PC-9 (cell line): ENCODE measurements at places on chromosomes 7 and 10.

DNA sequence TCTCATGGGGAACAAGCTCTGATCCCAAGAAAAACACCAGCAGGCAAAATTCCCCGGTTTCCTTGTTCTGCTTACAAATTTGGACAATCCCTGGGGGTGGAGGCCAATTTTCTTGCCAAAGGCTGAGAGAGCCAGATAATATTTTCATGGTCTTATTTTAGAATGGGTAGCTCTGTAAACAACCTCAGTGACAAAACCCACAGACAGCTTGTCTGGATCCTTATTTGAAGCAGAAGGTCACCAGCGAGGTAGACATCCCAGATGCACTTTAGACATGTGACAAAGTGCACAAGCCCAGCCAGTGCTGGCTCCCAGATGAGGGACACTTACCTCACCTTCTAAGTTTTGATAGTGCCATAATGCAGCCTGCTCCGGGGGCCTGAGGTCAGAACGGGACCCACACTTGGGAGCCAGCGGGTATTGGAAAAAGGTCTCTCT, 102.6 kb upstream of the DDC start:
- H3K27ac ChIP-seq: no peak overlapping the region
- no peak for DNase-seq

DNA sequence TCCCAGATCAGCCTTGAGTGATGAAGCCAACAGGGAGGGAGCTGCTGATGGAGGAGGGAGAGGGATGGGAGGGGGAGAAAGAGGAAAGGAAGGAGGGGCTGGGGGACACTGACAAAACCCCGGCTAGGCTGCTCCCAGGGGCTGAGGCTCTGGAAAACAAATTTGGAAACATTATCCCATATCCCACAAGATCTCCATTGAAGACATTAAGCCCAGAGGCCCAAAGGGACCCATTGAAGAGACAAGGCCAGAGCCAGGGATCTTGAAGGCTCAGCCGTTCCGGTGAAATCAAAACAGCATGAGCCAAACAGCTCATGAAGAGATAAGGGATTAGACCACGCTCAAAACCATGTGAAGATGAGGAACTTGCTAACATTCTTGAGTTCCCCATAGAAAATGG, 184.3 kb upstream of the ITGB1 start:
- H3K27me3 ChIP-seq: no peaks in the 10 kb centered on the region
- peaks cover 5% of the 10 kb centered on the region for H3K4me1 ChIP-seq
- no peak overlapping the region for H3K4me3 ChIP-seq
- DNase-seq: no peak

DNA sequence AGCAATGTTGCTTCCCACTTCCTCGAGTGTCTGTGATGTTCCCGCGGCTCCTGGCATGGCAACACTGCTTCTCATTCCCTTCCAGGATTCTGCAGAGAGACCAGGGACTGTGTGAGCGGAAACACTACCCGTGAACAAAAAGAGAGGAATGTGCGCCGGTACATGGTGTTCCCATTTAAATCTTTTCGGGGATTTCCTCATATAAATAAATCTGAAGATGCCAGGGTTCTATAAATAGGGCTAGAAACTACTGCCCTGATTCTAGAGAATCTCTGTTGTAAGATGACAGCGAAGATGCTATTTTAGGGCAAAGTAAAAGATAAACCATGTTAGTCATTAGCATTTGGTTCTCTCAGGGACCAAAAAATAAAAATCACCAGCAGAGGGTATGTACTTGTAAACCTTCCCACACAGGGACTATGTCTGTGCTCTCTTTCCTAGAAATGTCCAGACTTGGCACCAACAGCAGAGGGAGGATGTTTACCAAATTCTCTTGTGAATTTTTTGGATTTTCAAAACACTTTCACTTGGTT, 92.2 kb upstream of the DDC start:
- no peak overlapping the region for H3K27ac ChIP-seq
- no peak for DNase-seq
- H3K27me3 ChIP-seq: no peaks in the 10 kb centered on the region
- peaks cover 12% of the 10 kb centered on the region; the same call in 1 of the 2 replicates for H3K36me3 ChIP-seq

DNA sequence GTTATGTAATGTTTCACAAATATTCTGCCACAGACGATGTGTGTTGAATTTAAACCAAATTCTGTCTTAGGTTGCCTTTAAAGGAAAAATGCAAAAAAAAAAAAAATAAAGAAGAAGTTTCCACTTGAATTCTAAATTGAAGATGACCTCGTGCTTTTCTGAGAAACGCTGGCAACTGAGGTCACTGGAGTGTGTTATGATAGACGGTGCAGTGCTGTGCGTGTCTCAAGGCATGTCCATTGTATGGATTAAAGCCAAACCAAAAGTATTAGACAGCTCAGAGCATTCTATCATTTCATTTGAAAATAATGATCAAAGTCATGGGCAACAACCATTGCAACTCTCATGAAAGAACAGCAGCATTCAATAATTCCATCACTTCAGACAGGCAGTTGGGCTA, 483.9 kb downstream of the GRM8 start:
- H3K36me3 ChIP-seq: no peaks in the 10 kb centered on the region
- H3K4me1 ChIP-seq: no peaks in the 10 kb centered on the region
- no peak overlapping the region for H3K27ac ChIP-seq
- no peak overlapping the region for H3K4me3 ChIP-seq

GRCh38 chr7:155649588-155649987, 5.1 kb downstream of the RBM33 start:
- no peak overlapping the region for H3K27ac ChIP-seq
- no peak overlapping the region for H3K4me3 ChIP-seq
- no peak for DNase-seq
- H3K4me1 ChIP-seq: peaks cover 19% of the 10 kb centered on the region
- peaks cover 28% of the 10 kb centered on the region for H3K36me3 ChIP-seq
- H3K27me3 ChIP-seq: no peaks in the 10 kb centered on the region

DNA sequence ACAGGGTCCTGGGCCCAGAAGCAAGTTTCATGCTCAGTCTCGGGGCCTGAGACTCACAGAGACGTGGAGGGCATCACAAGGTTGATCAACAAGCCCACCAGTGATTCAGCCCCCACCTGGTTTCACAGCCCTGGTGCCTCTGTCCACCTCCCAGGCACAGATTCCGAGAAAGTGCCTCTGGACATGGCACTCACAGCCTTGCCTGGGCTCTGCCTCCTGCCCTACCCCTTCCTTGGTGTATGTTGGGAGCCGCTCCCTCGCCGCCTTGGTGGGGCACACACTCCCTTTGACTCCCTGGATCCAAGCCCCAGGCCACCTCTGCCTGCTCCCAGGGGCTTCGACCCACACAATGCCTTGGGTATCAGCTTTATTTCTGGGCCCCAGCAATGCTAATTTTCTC, 200.8 kb upstream of the PPP2R2D start:
- no peak overlapping the region for H3K4me3 ChIP-seq
- no peak overlapping the region for H3K27ac ChIP-seq
- H3K4me1 ChIP-seq: no peaks in the 10 kb centered on the region
- H3K36me3 ChIP-seq: no peaks in the 10 kb centered on the region
- H3K27me3 ChIP-seq: peaks cover 60% of the 10 kb centered on the region

- H3K4me1 ChIP-seq: 0 out of 2 replicates have a peak, but pooled peaks cover 6% of the 10 kb centered on the region
- no peak overlapping the region for H3K27ac ChIP-seq
- no peaks in the 10 kb centered on the region for H3K27me3 ChIP-seq
- no peaks in the 10 kb centered on the region for H3K36me3 ChIP-seq
- DNase-seq: no peak
Measured at GRCh38 chr7:2851497-2851896, 7.4 kb upstream of the GNA12 start.

- no peaks in the 10 kb centered on the region for H3K4me1 ChIP-seq
- H3K27me3 ChIP-seq: peaks cover 18% of the 10 kb centered on the region; the same call in 1 of the 2 replicates
- no peaks in the 10 kb centered on the region for H3K36me3 ChIP-seq
- no peak for DNase-seq
Measured at GRCh38 chr10:26214004-26214403, 2.6 kb upstream of the GAD2 start.

DNA sequence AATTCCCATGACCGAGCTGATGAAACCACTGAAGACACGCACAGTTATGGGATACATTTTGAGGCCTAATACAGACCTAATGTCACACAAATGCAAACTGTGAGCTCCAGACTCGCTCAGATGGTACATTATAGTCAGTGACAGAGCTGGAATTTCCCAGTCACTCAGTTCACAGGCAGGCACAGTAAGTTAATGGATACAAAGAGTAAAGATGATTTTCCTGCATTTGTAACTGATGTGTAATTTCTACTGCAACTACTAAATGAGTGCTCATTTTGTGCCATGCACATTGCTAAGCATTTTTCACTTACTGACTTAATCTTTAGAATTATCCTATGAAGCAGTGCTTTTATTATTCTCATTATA, 56.5 kb downstream of the ENO4 start:
- no peak for DNase-seq
- H3K4me1 ChIP-seq: no peaks in the 10 kb centered on the region
- H3K27me3 ChIP-seq: no peaks in the 10 kb centered on the region
- H3K27ac ChIP-seq: no peak overlapping the region
- H3K36me3 ChIP-seq: no peaks in the 10 kb centered on the region
- no peak overlapping the region for H3K4me3 ChIP-seq

- peaks cover 8% of the 10 kb centered on the region; the same call in 1 of the 2 replicates for H3K4me1 ChIP-seq
- no peak overlapping the region for H3K4me3 ChIP-seq
- no peaks in the 10 kb centered on the region for H3K27me3 ChIP-seq
- no peaks in the 10 kb centered on the region for H3K36me3 ChIP-seq
- H3K27ac ChIP-seq: no peak overlapping the region
Measured at GRCh38 chr7:106294334-106294733, 9.6 kb upstream of the NAMPT start.

- H3K27ac ChIP-seq: no peak overlapping the region
- H3K4me3 ChIP-seq: no peak overlapping the region
- H3K4me1 ChIP-seq: no peaks in the 10 kb centered on the region
- DNase-seq: no peak
- no peaks in the 10 kb centered on the region for H3K36me3 ChIP-seq
Measured at GRCh38 chr10:30789806-30790205, 160.3 kb upstream of the LYZL2 start.
